H1 (cell line): ENCODE measurements at places on chromosomes 5 and 9.

GRCh38 chr9:108854641-108855528 lies 901 bp downstream of the ACTL7B start:
- DNase-seq, result no peak

DNA sequence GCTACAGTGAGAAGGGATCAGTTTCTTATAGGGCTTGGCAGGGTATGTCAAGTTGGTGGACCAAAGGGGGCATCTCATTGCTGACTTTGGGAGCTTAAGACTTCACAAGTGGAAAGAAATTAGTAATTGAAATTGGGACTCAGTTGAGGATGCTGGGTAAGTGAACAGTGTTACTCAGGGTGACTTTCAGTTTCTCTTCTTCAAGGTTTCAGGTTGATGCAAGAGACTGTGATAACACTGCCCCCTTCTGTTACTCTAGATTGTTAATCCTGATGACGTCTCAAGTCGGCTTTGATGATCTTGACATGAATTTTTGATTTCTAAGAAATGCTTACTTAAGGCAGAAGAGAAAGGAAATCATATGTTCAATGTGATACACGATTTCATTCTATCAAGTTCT lies 21.3 kb downstream of the KCTD16 start:
- no peak for DNase-seq

GRCh38 chr5:133262690-133263089 lies 210.9 kb downstream of the HSPA4 start:
- no peak for DNase-seq

- DNase-seq, result no peak
These were observed 34.5 kb upstream of the SLC46A2 start for GRCh38 chr9:112925058-112925641.

DNA sequence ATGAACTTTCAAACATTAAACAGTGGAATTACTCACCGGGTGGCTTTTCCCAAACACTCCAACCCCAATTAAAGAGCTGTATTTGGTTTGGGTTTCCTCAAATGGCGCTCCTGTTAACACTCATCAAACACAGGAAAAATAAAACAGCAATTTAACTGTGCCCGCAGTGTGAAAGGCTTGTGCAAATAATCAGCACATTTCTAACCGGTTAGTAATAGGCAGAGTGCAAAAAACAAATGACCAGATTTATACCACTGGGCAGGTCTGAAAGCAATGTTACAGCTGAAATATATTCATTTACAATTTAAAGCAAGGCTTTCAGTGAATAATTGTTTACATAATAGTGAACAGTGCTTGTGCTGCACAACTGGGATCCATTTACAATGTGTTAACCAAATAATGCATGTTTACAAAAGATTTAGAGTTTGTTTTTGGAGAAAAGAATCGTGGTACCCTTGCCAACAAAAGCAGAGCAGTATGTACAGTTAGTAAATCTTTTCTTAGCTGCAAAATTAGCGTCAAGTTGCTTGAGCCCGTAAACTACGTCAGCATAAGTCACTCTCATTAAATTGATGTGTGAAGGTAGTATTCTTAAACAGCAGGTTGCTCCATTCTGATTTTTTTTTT lies 662.9 kb upstream of the ZNF608 start:
- DNase-seq, result no peak

- no peak for DNase-seq
These were observed 72.8 kb downstream of the ADAMTS2 start for GRCh38 chr5:179272326-179273072.

DNA sequence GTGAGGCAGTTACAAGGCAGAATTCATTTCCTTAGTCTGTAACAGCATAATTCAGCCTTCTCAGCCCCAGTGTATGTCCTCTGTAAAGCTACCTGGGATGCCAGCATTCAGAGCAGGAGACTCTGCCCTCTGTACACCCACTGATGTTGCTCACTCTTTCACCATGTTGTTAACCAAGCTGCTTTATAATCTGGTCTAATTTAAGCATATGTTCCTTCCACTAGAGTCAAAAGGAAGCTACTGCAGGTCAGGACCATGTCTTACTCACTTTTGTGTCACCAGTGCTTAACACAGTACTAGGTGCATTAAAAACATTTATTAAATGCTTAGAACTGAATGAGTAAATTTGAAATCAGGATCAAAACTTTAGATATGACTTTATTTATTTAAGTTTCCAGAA lies 185.6 kb downstream of the FBXL17 start:
- DNase-seq, result no peak

DNA sequence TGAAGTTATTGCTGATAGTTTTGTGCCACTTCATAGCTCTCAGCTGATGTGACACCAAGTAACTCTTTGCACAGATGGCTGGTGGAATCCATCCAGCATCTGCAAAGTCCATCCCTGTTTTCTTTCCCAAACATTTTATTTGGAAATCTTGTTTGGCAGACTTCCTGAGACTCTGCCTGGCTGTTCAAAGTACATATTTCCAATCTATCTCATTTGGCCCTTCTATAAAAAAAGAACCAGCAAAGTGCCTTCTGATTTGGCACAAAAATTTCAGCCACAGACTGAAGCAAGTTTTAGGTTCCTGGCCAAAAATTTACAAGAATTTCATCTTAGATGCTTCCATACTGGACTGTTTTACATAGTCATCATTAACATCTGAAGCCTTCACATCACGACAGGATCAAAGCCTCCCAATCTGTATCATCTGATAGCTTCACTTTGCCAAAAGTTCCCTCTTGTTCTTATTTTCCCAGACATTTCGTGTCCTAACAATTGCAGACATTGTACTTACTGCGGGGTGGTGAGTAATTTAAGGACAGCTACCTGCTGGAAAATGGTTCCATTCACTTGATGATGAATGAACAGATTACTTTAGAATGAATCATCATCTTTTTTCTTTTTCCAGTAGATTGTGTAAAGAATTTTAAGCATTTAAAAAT lies 377.3 kb downstream of the KIAA0825 start:
- no peak for DNase-seq

DNA sequence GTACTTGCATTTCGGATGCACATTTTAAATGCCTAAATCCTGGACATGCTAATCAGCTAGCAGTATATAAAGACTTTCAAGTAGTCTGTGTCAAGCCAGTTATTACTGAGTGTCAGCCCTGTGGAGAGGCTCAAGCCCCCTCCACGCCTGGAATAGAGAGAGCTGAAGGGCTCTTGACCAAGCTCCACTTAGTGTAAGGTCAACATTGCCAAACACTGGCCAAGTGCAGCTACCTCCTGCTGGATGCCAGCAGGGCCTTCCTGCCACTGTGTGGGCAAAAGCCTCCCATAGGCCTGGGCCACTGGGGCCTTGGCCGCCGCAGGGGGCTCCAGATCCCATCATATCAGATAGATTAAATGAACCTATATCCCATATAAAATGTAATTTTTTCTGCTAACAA lies 239.4 kb upstream of the PANK3 start:
- DNase-seq, result no peak

DNA sequence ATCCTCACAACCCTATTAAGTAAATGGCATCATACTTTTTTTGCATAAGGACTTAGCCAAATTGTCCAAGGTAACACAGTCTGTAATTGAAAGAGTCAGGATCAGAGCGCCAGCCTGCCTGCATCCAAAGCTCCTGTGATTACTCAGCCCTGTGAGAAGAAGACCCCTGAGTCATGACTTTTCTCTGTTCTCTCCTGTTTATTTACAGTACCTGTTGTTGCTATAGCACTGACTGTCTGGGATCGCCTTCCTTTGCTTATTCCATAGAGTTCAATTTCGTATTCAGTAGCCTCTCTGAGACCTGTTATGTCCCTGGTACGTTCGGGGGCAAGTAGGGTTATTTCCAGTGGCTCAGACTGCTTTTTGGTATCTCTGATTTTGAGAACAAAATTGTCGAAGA lies 71.8 kb downstream of the TNC start:
- DNase-seq, result no peak

- DNase-seq, result no peak
These were observed 260.9 kb downstream of the KIF4B start for GRCh38 chr5:155274484-155274883.

GRCh38 chr9:134466869-134467616 lies 140.8 kb downstream of the RXRA start:
- DNase-seq, result no peak

- no peak for DNase-seq
These were observed 114.5 kb upstream of the SPRY4 start for GRCh38 chr5:142439207-142439860.

DNA sequence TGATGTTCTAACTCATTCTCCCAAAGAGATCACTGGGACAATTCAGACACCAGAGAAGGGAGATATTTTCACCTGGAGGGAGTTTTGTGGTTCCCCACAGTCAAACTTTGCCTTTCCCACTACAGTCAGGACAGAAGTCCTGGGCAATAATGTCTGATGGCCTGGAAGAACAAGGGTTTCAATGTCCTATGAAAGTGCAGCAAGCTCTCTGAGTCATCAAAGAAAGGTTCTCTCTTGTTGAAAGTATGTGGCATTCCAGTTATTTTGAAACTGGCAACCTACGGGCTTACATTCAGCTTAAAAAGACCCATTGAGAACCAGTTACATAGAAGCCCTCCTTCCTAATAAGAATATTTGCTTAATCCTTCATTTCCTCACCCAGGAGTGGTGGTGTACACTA lies 103.9 kb downstream of the INSYN2B start:
- no peak for DNase-seq

DNA sequence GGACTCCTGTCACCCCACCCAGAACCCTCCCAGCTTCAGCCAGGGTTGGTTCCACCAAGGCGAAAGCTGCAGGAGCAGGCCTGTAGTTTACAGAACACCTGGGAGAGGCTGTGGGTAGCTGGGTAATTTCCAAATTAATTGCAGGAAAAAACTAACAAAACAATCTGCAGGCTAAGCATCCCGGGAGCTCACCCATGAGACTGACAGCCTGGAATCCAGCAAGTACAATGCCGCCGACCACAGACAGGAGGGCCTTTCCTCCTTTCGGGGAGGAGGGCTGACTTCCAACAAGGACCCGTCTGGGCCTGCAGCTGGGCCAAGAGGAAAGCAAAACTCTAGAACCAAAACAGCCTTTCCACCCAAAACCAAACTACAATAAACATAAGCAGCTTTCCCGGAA lies 10.3 kb downstream of the FOXE1 start:
- no peak for DNase-seq

GRCh38 chr5:133496631-133497030 lies 115.7 kb downstream of the FSTL4 start:
- no peak for DNase-seq
